ENCODE measurements at places on chromosomes 3 and 15.

DNA sequence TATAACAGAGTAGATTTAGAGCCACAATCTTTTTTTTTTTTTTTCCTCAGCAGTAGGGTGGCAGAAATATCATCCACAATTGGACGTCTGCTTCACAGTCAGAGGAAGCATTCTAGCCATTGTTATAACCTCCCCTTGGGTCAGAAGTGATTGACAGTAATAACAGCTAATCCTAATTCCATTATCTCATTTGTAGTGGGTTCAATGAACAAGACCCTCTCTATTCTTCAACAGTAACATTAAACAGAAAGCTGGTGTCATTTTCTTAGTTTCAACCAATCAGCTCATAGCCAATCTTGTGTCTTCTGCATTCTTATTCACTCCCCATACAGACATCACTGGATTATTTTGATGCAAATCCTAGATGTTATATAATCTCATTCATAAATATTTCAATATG lies 44.6 kb downstream of the QTRT2 start:
- no peak for DNase-seq

DNA sequence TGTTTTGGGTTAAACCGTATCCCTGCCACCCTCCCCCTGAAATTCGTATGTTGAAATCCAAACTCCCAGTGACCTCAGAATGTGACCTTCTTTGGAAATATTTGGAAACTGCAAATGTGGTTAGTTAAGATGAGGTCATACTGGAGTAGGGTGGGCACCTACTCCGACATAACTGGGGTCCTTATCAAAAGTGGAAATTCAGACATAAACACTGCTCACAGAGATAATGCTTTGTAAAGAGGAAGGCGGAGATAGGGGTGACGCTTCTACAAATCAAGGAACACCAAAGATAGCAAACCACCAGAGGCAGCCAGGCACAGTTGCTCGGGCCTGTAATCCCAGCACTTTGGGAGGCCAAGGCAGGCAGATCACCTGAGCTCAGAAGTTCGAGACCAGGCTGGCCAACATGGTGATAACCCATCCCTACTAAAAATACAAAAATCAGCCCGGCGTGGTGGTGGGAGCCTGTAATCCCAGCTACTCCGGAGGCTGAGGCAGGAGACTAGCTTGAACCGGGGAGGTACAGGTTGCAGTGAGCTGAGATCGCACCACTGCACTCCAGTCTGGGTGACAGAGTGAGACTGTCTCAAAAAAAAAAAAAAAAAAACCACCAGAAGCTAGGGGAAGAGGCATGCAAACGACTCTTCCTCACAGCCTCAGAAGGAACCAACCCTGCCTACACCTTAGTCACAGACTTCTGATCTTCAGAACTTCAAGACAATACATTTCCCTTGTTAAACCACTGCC lies 51.1 kb upstream of the CHD2 start:
- DNase-seq: peak; percentile 25

- DNase-seq: no peak
Measured at GRCh38 chr3:159280386-159281191, 478.7 kb downstream of the MFSD1 start.

DNA sequence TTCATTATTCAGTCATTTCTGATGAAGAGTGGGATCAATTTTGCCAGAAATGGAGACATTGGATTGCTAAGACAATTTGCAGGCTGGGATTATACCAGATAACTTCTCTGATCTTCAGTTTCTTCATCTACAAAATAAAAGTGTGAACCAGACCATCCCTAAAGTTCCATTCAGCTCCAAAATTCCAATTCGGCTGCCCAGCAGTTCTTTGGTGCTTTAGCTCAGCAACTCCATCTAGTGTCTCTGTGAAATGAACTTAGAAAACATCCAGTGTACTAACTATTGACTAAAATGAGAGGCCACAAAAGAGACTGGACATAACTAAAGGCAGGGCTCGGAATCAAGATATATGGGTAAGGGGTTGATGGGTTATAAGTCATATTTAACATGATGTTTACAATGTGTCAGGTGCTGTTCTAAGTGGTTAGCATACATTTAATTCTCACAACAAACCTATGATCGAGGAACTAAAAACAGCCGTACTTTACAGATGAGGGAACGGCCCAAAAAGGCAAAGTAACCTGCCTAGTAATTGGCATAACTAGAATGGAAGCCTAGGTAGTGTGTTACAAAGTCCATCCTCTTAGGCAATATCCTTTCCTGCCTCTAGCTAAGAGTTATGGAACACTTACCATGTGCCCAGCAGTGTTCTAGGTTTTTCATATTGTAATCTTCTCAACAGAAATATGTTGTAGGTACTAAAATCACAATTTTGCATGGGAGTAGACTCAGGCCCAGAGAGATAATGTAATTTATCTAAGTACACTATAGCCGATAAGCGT lies 17.0 kb downstream of the THAP10 start:
- no peak for DNase-seq

GRCh38 chr3:154486949-154487348 lies 57.0 kb upstream of the GPR149 start:
- no peak for DNase-seq

DNA sequence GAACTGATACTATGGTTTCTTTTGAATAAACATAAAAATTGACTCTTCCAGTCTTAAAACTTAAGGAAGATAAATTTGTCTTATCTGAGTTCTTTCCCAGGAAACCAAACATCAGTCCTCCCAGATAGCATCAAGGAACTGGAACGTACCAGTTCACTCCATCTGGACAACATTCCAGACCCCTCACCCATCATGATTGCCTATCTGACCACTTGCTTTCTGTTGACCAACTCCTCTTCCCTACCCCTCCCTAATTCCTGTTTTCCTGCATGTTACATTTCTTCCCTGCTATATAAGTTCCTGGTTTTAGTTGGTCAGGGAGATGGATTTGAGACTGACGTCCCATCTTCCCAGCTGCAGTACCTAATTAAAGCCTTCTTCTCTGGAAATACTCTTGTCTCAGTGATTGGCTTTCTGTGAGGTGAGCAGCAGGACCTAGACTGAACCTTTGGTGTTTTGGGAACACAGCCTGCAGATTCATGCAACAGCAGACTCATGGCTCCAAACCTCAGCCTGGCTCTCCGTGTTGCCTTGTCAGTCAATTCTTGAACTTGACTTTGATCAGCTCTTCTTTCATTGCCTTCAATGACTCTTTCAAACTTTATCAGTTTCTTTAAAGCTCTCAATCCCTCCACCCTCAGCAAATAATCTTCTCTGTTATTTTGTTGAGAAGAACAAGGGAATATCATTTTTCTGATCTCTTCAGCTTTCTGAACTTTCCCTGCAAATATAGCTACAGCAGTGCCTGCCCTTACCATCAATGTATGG lies 123.6 kb downstream of the RPL22L1 start:
- DNase-seq: no peak

DNA sequence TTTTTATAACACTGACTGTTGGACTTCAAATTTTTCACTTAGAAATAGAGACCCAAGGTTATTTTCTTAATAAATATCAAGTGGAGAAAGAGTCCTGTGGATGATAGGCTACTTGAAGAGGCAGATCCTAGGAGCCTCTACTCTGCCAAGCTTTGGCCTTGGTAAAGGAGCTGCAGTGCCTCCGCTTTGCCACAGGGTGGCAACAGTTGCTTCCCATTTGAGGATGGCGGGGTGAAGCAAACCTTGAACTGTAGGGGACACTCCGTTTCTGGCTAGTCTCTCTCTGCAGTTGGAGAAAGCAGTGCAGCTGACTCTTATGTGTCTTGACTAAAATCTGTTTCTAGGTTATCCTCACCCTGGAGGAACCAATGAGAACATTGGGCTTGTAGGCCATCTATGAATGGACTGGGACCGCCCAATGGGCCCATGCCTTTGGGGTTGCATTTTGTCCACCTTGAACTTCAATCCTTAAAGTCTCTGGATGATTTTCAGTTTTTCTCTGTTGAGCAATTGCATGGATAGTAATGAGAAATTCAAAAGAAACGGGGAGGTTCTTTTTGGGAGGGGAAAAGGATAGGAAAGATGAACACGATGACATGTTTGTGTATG lies 9.8 kb downstream of the SCG5 start:
- DNase-seq: peak; percentile 72

- no peak for DNase-seq
Measured at GRCh38 chr3:11640009-11640673, 3.6 kb downstream of the VGLL4 start.

- DNase-seq: no peak
Measured at GRCh38 chr3:134817297-134817696, 22.2 kb downstream of the EPHB1 start.

DNA sequence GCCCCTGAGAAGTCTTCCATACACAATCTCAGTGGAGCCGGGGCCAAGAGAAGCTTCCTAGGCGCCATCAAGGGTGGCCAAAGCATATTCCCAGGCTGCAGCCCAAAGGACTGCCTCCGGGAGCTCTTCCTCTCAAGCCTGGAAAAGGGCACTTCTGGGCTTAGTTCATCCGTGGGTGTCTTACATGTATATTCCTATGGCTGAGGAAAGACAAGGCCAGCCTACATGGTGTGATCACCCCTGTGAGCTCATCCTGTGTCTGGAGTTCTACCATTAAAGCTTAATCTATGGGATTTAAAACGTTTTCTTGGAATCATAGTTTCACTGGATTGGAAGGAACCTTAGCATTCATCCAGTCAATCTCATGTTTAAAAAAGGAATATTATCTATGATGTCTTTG lies 21.9 kb upstream of the TIMP4 start:
- DNase-seq: no peak

DNA sequence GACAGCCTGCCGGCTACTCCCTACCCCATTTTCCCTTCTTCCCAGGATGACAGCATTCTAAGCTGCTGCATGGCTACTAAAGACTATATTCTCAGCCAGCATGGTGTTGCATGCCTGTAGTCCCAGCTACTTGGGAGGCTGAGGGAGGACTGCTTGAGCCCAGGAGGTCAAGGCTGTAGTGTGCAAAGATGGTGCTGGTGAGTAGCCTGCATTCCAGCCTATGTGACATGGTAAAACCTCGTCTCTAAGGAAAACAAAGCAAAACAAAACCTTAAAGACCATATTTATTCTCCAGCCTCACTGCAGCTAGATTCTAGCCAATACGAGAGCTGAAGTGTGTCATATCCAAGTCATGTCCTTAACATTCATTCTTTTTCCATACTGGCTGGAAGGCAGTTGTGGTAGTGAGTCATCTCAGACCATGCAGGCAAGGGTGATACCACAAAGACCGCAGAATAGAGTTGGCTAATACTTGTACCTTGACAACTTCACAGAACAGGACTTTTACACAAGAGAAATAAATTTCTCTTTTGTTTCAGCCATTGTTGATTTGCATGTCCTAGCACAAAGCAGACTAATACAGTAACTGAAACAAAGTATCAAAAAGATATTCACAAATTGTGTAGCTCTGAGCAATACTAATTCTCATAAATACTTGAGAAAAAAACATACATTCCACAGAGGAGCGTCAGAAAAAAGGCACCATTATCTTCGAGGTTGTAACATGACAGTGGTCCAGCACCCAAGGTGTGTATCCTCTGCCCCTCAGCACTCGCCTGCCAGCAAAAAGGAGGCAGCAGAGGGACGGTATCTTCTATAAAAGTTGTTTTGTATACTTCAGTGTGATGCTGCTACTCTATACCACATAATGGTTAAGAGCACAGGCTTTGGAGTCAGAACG lies 14.8 kb downstream of the PBRM1 start:
- peak; percentile 92 for DNase-seq

DNA sequence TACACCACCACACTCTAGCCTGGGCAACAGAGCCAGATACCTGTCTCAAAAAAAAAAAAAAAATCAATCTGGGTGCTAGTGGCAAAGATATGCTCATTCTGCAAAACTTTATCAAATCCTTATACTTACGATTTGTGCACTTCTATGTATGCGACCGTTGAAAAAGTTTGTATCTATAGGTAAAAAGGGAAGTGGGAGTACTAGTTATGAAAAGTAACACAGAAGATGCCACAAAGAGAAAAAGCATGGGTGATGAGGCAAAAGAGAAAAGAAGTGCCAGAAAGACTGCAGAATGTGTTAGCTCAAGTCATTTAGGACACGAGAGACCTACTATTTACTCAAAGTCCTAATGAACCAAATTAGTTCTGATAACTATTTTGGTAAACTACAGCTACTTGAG lies 407.8 kb downstream of the SHQ1 start:
- no peak for DNase-seq

DNA sequence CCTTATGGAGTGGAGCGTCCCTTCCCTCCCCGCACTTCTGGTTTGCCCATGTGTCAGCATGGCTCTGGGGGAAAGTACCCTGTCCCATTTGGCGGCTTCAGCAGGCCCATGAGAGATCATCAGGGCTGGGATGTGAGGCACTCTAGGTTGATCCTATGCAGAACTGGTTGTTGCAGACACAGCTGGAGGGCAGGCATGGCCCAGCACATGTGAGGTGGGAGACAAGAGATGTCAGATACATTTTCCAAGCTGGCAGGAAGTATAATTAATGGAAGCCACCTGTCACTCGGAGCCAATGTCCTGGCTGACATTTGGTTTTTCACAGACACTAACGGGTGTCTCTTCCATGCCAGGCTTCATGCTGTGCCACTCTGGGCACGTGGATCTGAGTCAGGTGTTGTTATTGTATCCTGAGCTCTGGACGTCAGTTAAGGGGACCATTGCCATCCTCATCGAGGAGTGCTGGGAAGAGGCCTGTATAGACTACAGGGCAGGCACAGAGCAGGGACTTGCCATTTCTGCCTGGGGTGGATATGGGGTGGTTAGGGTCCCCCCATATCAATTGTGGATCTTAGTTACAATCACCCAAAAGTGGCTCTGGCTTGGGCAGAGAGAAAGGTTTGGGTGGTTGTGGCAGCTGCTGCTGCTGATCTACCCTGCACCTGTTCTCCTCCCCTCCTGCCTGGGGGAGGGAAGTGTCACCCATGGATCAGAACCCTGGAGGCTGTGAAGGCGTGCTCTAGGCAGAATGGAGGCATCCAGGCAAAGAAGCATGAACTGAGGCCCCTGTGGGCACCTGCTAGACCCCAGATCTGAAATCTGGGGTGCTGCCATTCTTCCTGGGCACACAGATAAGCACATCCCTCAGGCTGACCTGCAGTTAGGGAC lies 140.7 kb downstream of the FBLN2 start:
- no peak for DNase-seq

DNA sequence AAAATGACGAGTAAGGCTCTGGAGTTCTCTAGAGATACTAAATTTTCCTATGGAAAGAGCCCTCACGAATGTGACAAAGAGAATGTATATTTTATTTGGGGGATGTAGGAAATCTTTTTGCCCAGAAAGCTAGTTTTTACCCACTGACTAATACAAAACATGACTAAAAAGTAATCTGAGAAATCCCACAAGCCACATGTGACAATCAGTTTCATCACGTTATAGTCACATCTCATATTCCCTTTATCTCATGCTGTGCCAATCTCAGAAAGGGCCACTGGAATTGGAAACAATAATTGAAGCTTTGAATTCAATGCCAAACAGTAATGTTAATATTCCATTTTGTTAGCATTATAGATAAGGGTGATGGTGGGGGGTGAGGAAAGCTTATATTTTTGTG lies 509.0 kb upstream of the GOLIM4 start:
- no peak for DNase-seq

GRCh38 chr3:158185711-158186110 lies 75.8 kb downstream of the RSRC1 start:
- no peak for DNase-seq

DNA sequence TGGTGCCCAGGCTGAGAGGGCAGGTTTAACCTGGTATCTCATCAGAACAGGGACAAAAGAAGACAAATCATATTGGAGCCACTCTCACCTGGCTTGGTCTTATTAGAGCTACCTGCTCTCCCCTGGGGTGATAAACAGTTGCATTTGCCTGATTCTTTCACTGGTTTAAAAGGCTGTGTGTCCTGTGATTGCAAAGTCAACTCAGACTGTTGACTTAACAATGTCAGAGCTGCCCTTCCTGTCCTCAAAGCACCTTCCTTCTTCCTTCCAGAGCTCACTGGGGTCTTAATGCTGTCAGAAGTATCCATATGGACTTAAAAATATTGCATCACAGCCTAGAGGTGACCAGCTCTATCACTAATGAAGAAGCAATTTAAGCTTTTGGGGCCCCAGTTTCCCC lies 50.5 kb upstream of the MINAR1 start:
- DNase-seq: no peak
